ENCODE measurements at places on chromosomes 2 and 18.

DNA sequence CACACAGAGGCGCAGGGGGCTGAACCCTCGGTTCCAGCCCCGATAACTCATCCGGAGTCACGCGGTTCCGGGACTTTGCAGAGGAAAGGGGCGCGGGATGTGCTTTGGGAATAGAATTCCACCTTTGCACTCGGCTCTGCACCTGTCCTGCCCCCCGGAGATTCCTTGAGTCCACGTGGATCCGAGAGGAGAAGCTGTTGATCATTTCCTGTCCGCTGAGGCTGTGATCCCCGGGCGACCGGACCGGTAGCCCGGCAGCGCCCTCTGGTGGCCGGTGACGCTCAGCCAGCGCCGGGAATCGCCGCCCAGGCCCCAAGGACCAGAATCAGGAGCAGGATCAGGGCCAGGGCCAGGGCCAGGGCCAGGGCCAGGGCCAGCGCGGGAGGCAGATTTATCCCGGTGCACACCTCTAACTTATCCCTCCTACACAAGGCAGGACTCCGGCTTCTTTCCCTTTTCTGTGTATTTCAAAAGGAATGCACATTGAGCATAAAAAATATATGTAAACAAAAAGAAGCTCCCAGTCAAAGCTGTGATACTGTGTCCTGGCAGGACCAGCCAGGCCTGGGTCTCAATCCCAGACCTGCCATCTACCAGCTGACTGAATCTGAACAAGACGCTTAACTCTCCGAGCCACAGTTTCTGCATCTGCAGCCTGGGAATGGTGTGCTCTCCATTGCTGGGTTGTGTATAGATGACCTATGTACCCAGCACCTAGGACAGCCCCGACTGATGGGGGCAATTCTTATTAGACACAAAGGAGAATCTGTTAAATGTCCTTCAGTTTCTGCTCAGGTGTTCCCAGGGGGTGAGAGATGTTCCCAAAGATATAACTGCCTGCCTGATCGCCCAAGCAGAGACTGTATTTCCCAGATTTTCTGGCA lies 8.5 kb upstream of the SPATA3 start:
- peak; percentile 86 for DNase-seq

- no peak for DNase-seq
Measured at GRCh38 chr2:148132412-148132811, 111.5 kb downstream of the MBD5 start.

DNA sequence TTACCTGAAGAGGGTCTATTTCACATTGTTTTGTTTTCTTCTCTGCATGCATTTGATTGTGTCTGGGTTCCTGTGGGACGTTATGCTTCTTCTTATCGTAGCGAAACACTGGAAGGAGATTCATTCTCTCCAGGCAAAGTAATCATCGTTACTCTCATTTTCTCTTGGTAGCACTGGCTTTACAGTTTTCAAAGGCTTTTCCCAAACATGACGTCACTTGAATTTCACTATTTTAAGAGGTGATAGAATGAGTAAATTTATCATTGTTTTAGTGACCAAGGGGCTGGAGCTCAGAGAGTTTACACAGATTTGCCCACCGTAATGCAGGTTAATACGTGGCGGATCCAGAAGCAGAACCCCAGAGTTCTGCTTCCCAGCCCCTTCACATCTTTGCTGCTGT lies 391.4 kb downstream of the DCDC2C start:
- no peak for DNase-seq

- no peak for DNase-seq
Measured at GRCh38 chr18:48919547-48919946, 31.2 kb downstream of the SMAD7 start.

DNA sequence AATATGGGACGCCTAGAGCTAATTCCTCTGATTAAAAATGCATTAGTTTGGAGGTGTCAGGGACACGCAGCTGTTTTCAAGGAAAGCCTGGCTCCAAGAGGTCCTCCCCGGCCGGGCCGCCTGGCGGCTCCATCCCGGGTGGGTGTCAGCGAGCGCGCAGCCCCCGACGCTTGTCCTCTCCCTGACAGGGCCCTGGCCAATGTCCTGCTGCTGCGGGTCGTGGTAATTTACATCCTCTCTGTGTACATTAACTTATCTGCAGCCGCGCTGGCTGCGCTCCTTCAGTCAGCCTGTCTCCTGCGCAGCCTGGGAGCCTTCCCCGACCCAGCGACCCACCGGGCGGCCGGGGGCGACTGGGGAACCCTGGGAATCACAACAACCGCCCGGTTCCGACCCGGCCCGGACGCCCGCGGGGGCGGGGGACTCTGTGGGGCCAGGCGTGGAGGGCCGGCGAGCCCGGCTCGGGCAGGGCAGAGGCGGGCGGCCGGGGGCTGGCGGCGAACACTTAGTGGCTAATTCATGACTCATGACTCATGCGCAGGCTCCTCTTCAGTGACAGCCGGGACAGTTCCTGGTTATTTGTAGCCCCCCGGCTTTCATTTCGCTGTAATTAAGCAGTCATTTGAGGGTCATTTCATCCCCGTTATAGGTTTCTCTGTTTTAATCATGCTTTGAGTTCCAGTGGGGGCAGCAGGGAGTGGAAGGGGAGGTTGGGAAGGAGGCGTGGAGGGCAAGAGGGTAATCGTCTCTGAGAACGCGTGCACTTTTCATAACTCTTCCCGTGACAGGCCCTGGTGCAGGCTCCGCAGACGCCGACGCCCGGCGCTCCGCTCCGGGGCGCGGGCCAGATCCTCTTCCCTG lies 141.9 kb upstream of the CTAGE1 start:
- peak; percentile 60 for DNase-seq

GRCh38 chr2:70746094-70746974 lies 21.7 kb downstream of the ADD2 start:
- DNase-seq: no peak

DNA sequence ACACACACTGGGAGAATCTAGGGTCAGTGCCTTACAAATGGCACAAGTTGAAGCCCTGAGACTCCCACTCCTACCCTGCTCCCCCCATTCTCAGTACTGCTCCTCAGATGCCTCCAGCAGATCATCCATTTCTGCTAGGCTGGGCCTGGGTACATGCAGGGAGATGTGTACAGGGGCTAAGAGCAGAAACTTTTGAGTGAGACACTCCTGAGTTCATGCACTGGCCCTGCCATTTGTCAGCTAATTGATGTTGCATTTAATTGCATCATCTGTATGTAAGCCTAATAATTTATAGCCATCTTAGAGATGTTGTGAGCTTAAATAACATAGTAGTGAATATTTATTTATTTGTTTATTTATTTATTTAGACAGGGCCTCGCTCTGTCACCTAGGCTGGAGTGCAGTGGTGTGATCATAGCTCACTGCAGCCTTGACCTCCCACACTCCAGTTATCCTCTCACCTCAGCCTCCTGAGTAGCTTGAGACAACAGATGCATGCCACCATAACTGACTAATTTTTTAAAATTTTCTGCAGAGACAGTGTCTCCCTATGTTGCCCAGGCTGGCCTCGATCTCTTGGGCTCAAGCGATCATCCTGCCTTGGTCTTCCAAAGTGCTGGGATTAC lies 4.8 kb upstream of the CASP8 start:
- DNase-seq: no peak

GRCh38 chr18:13362607-13363006 lies 144.0 kb downstream of the LDLRAD4 start:
- no peak for DNase-seq

DNA sequence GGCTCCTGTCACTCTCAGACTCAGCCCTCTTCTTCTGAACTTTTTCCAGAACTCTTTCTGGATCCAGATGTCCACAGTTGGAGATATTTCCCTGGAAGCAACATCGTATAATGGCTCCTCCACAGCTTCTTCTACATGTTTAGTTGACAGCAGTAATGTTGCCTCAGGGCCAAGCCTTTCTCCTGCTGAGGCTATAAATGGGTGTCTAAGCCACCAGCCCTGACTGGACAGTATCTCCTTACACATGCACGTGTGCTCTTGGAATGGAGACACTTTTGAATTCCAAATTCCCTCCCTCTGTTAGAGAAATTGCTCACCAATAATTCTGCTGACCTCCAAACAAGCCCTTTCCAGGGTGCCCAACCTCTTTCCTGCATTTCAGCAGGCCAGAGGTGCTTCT lies 156.2 kb upstream of the PIK3C3 start:
- no peak for DNase-seq

DNA sequence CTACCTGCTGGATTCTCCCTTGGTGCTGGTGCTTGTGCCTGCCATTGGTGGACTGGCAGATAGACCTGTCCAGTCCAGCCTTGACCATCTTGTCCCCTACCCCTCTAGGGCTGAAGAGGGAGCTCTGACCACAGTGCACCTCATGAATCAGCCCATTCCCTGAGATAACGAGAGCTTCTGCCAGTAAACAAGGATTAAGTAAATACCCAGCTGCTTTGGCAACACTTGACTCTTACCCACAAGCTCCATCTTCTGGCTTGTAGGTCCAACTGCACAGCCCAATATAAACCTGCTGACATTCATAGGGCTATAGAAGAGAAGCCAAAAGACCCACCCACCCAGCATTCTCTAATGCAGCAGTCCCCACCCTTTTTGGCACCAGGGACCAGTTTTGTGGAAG lies 186.4 kb downstream of the PIK3C3 start:
- no peak for DNase-seq
